ENCODE measurements at places on chromosomes 12 and 14.

- DNase-seq, result no peak
Measured at GRCh38 chr12:29152223-29152868, 3.3 kb downstream of the FAR2 start.

- DNase-seq, result no peak
Measured at GRCh38 chr12:89765959-89766824, 57.6 kb upstream of the ATP2B1 start.

- no peak for DNase-seq
Measured at GRCh38 chr14:100906420-100906819, 2.9 kb upstream of the RTL1 start.

GRCh38 chr14:65336191-65336591 lies 76.3 kb upstream of the FUT8 start:
- no peak for DNase-seq

- no peak for DNase-seq
Measured at GRCh38 chr12:15808652-15809051, 19.5 kb upstream of the EPS8 start.
